CD4-positive, alpha-beta T cell treated with Interleukin-21 for 1 hour (primary cell): ENCODE measurements at places on chromosomes 13 and 19.
A peak's percentile ranks its signal among the peaks of the same experiment; 100 is the strongest.

GRCh38 chr13:25905611-25906010, 146.2 kb downstream of the SHISA2 start:
- no peak for DNase-seq

DNA sequence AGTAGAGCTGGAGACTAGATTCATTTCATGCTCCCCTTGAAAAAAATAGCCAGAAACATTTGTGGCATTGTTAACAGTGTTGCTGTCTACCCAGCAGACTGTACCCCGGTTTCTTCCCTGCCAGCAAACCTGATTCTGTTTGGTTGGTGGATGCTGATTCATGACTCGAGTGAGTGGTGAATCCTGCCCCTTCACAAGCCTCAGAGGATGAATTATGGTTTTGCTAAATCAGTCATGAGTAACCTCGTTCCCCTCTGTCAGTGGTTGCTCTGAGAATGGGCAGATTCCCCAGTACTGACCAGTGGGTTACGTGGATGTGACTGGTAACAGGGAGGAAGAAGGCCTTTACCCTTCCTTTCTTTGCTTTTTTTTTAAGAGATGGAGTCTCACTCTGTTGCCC, 10.1 kb downstream of the NLRP12 start:
- DNase-seq: no peak

DNA sequence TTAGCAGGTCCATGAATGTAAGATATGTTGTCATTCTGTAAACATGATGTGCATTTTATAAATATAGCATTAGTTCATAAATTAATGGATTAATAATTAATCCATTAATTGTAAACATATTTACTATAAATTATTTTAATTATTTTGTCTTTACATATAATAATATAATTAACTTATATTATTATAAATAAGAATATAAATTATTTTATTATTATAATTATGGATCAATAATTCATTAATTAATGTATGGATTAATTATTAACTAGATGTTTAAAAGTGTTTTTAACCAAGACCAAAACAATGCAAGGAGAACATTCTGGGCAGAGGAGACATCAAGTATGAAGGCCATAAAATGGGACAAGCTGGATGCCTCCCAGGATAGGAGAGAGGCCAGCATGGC, 72.0 kb downstream of the RUBCNL start:
- DNase-seq: no peak

- peak; percentile 26 for DNase-seq
Observed at GRCh38 chr19:50331221-50331993, 2.2 kb upstream of the KCNC3 start.

DNA sequence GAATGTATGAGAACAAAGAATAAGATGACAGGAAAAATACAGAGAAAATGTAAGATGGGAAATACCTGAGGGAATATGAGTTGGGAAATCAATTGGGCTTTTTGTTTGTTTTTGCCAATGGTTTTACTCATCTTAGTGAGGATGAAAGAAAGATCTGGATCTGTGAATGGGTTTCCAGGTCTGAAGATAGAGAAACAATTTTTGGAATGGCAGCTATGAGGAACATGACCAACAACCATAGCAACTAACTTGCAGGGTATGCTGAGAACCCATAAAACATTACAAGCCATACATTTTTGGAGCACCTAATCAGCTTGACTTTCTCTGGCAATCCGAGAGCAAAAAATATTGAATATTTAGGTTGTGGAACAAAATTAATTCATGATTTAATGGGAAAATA, 290.0 kb downstream of the KCTD12 start:
- DNase-seq: no peak
